Activated CD4-positive, alpha-beta T cell treated with anti-CD3 and anti-CD28 coated beads, Interleukin-10, Interleukin-2, amounts not matched to agents 100 ng/mL and 50 ng/mL, durations not matched to agents 16 hours and 8 hours (primary cell): ENCODE measurements at places on chromosomes 2 and 18.
A peak's percentile ranks its signal among the peaks of the same experiment; 100 is the strongest.

- no peak for DNase-seq
Observed at GRCh38 chr18:59718108-59718463, 20.9 kb upstream of the CCBE1 start.

DNA sequence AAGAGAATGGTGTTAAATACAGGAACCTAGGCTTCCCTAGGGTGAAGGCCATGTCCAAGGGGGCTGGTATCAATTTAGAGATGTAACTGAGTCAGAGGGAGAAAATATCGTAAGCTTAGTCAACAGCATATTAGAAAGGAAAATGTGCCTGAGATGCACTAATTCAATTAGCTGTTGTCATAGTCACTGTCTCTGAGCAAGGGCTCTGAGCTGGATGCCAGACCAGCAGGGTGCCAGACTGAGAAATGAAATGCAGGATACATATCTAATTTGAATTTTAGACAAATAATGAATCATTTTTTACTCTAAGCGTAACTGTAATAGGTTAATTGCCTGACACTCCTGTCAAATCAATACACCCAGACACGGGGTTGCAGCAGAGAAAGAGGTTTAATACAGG lies 11.4 kb upstream of the SLC35F6 start:
- DNase-seq, result no peak

- no peak for DNase-seq
Observed at GRCh38 chr2:158120102-158120501, 18.4 kb downstream of the UPP2 start.

GRCh38 chr2:67650291-67651133 lies 253.4 kb downstream of the ETAA1 start:
- DNase-seq, result peak; percentile 14

DNA sequence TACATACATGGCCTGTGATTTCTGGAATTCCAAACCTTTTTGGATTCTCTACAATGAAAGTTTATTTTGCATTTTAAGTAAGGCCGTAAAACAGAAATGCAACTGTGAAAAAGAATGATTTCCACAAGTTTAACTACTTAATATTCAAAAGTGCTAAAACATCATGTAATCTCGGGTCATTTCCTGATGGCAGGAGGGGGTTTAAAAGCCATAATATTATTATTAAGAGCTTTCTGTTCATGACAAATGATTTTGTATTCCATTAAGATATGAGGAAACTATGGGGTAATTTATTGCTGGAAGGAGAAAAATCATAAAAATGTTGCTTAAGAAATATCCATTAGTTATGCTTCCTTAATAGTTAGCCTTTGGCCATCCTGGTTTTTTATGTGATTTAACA lies 65.7 kb downstream of the COL4A3 start:
- DNase-seq, result no peak

DNA sequence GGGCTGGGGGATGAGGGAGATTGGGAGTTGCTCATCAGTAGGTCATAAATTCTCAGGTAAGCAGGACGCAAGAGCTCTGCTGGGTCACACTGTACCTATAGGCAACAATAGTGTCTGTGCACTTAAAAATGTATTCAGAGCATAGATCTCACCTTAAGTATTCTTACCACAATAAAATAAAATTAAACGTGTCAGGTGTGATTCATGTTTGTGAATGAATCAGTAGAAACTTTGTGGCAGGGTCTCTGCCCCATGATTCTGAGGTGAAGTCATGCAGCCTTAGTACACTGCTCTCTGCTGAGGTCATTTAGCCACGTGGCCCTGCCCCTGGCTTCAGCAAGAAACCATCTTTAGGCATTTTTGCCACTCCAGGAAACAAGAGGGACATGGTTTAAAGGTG lies 253.8 kb downstream of the FBXO15 start:
- DNase-seq, result no peak
